CD14-positive monocyte (primary cell): ENCODE measurements at places on chromosomes 13 and 19.

DNA sequence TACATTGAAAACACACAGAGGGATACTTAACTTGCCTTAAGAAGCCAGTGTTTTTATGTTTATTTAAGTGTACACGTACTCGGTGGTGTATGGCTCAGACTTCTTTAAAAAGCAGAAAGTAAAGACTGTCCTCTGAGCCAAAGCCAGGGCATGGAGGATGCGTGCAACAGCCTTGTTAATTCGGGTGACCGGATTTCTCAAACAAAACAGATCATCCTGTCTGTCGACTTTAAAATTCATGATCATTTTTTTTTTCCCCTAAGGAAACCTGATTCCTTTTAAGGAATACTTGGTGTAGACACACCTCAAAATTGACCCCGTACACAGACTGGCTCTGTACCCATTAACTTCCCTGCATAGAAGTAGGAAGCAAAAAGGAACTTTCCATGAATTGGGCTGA is 124.7 kb upstream of the RNF113B start:
- no peak for DNase-seq

GRCh38 chr13:36430247-36431203 is 1.8 kb upstream of the CCNA1 start:
- no peak for DNase-seq

DNA sequence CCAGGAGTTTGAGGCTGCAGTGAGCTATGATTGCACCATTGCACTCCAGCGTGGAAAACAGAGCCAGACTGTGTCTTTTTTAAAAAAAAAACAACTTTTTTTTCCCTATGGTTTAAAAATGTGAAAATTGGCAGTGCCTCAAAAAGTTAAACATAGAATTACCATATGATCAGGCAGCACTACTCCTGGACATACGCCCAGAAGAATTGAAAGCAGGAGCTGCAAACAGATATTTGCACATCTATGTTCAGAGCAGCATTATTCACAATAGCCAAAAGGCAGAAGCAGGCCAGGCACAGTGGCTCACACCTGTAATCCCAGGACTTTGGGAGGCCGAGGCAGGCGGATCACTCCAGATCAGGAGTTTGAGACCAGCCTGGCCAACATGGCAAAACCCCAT is 3.8 kb upstream of the RETN start:
- no peak for DNase-seq

- peak; percentile 86 for DNase-seq
These were observed at the start of gene ZNF524 for GRCh38 chr19:55599842-55600661. Gene ZNF524 (plus strand): TSS chr19:55600288. CDS start chr19:55602113, 1,825 bp downstream.

GRCh38 chr13:40878321-40878720 is 88.9 kb downstream of the SLC25A15 start:
- no peak for DNase-seq

- no peak for DNase-seq
These were observed 254.7 kb downstream of the KLF12 start for GRCh38 chr13:73879346-73880015.

- DNase-seq: no peak
These were observed 1.1 kb downstream of the IL17D start for GRCh38 chr13:20704459-20705069.

DNA sequence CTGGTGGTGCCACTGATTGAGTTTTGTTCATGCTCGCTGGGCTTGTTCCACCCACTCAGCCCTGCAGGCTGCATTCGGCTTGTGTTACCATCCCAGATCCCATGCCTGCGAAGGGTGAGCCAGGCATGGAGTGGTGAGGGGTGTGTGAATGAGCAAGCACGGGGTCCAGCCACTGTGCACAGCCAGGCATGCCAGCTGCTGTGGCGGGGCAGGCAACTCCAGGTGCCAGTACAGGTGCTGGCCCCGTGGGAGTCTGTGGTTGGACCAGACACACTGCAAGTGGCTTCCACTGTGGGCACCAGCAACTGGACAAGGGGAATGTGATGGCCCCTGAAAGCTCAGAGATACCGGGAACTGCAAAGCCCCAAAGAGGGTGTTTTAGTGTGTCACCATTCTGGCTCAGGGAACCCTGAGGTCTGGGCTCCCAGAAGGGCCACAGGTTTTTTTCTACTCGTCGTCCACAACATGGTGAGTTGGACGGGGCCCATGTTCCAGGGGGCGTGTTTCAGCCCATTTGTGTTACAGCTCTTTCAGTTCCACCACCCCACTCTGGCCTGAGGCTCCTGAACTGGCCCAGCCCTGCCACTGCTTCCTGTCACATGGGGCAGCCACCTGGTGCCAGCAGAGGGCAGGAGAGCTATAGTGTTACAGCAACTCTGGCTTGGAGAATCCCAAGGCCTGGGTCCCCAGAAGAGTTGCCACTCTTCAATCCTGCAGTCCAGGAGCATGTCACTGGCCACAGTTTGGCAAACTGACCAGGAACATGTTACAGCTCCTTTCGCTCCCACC is 217.0 kb upstream of the OBI1 start:
- DNase-seq: no peak

GRCh38 chr13:41048640-41049039 is 12.7 kb upstream of the WBP4 start:
- peak; percentile 66 for DNase-seq

DNA sequence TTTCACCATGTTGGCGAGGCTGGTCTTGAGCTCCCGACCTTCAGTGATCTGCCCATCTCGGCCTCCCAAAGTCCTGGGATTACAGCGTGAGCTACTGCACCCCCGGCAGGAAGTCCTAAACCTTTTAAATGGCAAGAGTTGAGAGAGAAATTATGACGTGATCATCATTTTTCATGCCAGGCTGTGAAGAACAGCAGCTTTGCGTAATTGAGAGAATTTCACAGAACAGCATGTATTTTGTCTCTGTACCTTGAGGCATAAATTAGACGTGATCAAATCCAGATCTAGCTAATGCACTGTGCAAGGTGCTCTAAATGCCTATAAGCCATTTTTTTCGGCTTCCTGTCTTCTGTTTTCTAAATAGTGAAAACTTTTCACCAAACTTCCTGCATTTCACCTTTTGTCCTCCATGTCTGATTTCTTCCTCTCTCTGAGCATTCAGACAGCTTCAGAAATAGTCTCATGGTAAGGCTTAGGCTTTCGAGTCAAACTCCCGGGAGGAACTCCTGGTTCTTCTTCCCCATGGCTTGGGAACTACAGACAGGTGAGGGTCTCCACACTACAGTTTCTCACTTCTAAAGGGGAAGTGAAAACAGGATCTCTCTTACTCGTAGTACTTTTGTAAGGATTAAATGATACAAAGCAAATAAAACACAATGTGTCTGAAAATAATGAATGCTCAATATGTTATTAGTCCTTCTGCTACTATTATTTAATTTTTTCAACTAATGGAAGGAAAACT is 51.0 kb downstream of the WDFY2 start:
- peak; percentile 39 for DNase-seq

GRCh38 chr19:35501684-35502083 is 11.4 kb upstream of the KRTDAP start:
- DNase-seq: no peak

DNA sequence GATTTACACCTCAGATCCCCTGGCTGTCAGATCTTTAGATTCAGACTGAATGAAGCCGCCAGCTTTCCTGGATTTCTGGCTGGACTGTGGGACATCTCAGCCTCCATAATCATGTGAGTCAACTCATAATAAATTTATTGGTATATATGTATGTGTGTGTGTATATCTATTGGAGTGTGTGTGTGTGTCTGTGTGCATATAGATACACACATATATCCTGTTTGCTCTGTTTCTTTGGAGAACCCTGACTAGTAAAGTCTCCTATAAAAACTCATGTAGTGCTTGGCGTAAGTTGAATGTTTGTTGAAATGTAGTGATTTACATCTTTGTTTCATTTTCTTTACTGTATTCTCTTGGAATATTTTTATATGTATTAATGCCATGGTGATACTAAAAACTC is 499.5 kb upstream of the KLF12 start:
- no peak for DNase-seq

GRCh38 chr13:21399741-21400140 is 59.4 kb downstream of the ZDHHC20 start:
- DNase-seq: no peak

DNA sequence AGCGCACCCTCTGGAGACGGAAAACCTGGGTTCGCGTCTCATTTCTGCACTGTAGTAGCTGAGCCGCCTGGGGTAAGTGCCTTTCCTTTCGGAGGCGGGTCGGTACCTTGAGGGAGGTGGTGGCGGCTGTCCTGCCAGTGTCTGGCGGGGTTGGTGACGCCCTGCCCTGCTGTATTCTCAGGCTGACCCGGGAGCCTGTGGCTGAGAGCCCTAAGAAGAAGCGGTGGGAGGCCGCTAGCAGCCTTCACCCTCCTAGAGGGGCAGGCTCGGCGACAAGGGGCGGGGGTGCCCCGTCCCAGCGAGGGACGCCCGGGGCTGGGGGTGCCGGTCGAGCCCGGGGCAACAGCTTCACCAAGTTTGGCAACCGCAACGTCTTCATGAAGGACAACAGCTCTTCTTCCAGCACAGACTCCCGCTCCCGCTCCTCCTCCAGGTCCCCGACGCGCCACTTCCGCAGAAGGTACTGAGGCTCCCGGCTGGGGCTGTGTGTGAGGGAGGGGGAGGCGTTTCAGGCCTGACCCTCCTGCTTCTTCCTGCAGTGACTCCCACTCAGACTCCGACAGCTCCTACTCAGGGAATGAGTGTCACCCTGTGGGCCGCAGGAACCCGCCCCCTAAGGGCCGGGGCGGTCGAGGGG is 6.9 kb downstream of the LENG8 start:
- no peak for DNase-seq

DNA sequence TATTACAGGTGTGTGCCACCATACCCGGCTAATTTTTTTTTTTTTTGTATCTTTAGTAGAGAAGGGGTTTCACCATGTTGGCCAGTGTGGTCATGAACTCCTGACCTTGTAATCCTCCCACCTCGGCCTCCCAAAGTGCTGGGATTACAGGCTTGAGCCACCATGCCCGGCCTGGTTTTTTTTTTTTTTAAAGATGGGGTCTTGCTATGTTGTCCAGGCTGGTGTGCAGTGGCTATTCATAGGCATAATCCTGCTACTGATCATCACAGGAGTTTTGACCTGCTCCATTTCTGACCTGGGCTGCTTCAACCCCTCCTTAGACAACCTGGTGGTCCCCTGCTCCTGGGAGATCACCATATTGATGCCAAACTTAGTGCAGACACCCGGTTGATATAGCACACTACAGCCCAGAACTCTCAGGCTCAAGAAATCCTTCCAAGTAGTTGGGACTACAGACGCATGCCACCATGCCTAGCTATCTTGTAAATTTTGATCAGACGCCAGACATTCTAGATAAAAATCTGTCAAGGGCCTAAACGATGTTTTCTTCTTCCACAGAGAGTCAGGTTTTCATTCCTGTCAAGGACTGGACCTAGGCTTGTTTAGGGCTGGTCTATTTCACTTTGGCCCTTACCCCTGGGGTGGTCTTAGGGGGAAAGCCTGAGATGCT is 9.5 kb downstream of the PLAUR start:
- DNase-seq: no peak

- DNase-seq: no peak
These were observed 181.3 kb downstream of the LIG4 start for GRCh38 chr13:108033800-108034707.

DNA sequence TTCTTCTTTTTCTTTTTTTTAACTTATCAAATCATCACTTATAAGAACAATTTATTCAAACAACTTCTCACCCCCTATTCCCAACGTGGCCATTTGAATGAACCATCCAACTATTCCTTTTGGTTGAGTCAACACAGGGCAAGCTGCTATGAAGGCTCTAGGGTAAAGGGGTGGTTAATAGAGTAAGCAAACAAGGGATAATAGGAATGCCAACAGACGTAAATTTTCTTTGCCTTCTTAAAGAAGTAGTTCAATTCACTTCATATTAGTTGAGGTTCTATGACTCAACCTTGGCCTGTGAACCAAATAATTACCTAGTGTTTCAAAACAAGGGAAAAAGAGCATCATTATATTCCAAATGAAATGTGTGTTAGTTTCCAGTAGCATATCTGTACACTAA is 1383.8 kb upstream of the SLC10A2 start:
- DNase-seq: no peak

GRCh38 chr13:19864024-19864745 is 736 bp upstream of the ZMYM5 start:
- peak; percentile 44 for DNase-seq

DNA sequence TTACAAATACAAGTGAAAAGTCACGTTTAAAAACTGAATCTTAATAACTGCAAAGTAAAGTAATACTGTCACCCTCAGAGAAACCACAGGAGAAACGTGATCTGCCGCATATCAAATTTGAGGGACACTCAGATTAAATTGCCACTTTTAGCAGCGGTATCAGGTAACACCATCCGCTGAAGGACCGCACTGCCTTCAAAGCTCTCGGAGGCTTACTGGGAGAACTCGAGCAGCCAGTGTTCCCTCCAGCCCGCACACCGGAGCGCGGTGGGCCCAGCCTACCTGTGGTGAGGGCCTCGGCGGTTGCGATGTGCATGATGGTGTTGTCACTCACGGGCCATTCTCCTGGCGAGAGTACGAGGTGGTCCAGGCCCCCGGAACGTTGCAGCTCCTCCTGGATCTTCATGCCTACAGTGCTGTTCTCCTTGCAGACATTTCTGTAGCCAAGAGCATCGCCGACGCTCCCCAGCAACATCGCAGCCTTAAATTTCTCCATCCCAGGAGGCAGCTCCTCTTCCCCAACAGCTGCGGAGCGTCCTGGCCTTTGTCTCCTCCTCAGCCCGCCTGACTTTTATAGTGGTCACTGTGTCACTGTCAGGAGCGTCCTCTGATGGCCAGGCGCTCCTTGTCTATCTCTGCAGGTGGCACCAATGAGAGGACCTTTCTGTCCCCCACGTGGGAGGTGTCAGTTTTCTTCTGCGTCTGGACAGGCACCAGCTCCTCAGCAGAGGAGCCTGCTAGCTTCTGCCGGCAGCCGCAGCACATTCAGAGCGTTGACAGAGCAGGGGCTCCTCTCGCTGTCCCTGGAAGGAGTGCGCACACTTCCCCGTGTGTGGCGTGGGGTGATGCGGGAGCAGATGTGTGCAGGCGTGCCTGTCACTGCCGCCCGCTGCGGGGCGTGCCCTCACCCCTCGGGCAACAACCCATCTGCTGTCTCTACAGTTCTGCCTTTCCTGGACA is at the start of gene ADPRHL1:
ADPRHL1 (minus strand) TSS at position 547 of the 960 bp plus-strand sequence; CDS start at position 496, 51 bp downstream.
- no peak for DNase-seq

- no peak for DNase-seq
These were observed 80.5 kb downstream of the FOXO1 start for GRCh38 chr13:40585911-40586471.

DNA sequence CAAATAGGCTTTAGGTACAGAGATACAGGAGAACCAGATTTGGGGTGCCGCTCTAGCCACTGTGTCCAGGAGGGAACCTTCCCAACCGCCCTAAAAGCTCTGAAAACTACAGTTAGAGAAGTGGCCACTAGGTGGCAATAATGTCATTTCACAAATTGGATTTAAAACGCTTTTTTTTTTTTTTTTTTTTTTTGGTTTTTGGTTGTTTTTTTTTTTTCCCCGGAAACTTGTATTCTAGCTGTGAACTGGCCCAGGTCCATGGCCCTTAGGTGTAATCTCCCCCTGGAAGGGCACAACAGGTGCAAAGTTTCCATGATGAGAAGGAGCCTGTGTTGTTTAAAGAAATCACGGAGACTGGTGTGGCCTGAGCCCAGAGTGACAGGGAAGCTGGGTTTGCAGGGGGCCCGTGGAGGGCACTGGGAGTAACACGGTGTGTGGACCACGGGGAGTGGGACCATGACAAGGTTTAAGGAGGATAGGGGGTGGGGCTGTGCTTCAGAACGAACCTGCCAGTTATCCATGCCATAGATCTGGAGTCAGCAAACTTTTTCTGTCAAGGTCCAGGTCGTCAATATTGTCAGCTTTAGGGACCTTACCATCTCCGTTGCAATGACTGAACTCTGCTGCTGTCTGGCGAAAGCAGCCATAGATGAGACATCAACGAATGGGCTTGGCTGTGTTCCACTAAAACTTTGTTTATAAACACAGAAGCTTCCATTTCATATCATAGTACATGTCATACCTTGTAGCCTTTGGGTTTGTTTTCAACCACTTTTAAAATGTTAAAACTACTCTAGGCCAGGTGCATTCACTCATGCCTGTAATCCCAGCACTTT is 10.1 kb downstream of the OR1I1 start:
- DNase-seq: peak; percentile 63
